ENCODE measurements at places on chromosomes 16 and 17.

- DNase-seq = no peak
Measured at GRCh38 chr16:49473773-49474172, 100.2 kb downstream of the C16orf78 start.

- no peak for DNase-seq
Measured at GRCh38 chr17:32943206-32943605, 15.3 kb downstream of the TMEM98 start.

GRCh38 chr16:56382901-56383355 is 42.4 kb downstream of the AMFR start:
- no peak for DNase-seq

- no peak for DNase-seq
Measured at GRCh38 chr17:39166437-39167335, 725 bp upstream of the ARL5C start.

GRCh38 chr17:9645851-9646545 is 681 bp downstream of the USP43 start:
- no peak for DNase-seq

DNA sequence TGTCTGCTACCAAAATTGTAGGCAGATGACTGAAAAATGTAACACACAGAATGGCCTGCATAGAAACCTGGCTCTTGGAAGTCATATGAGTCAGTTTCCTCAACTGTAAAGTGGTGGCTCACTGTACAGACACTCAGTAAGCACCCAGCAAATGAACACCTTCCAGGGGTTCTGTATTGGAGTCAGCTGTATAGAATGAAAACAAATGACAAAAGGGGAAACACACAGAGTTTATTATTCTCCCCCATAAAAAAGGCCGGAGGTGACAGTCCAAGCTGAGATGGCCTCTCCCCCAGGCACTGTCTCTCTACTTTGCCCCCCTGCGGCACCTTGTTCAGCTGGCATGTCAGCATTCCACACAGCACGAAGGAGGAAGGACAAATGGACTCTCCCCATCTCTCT is 6.2 kb upstream of the MEOX1 start:
- no peak for DNase-seq

- DNase-seq = peak; percentile 37
Measured at GRCh38 chr16:27436921-27437650, 35.1 kb downstream of the IL21R start.
